ENCODE measurements at places on chromosomes 16 and 17. TPM values are rescaled to one million over a fixed set of nuclear protein-coding genes. Genes with fewer than 3 reads are reported as not detected.
A peak's percentile ranks its signal among the peaks of the same experiment; 100 is the strongest.

IRX5 gene
- total RNA-seq, result 0.47 TPM

GRCh38 chr17:66445229-66445628 is 142.8 kb downstream of the PRKCA start:
- ATAC-seq, result no peak

DNA sequence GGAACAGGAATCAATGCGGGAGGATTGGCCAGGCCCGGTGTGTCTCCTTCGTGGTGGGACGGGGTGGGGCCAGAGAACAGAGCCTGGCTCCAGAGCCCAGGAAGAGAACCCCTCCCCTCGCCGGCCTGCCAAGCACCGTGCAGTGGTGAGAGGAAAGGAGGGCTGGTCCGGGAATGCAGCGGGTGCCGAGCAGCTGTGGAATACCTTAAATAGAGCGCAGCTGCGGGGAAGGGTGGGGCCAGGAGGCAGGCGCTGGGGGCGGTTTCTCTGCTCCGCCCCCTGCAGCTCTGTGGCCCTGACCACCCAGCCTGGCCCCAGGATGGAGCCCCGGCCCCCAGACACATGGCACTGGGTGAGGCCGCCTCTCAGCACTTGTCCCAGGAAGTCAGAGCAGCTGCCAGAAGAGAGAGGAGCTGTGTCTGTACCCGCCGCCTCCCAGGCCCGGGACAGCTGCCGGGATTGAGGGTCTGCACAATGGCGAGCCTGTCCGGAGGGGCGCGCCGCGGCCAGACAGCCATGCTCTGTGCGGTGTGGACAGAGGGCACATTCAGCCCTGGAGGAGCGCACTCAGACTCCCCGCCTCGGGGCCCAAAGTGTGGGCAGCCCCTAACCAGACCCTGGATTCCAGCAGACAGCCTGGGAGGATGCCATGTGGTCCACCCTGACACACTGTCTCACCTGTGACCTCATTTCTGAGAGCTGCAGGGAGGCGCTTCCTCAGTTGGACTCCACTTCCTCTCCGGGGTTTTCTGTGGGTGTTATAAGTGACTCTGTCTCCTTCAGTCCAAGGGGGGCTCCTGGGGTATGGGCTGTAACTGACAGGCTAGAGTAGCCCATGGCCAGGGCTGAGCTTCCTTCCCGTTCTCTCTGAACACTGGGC is 268.8 kb downstream of the SEC14L1 start:
- peak; percentile 85 for ATAC-seq

DNA sequence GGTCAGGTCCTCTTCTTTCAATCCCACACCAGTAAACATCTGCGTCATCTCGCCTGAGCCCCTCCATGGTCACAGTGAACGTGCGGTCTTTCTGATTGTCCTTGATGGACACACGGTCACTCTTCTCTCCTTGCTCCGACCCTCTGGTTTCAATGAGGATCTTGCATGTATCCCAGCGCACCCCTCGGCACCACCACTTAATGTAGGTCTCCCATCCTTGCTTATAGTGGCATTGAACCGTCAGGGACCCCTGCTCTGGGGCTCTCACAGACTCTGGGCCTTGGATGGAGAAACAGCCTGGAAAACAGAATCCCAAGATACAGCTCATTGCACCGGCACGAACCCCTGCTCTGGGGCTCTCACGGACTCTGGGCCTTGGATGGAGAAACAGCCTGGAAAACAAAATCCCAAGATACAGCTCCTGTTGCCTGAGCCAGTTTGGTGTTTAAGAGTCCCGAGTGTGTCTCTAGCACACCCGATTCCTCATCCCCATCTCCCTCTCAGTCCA is 5.4 kb downstream of the CD300LB start:
- no peak for ATAC-seq

- no peak for ATAC-seq
Measured at GRCh38 chr17:29179232-29180033, 765 bp downstream of the MYO18A start.
